Neuronal stem cell (in vitro differentiated cells): ENCODE measurements at places on chromosomes 6 and 20.

GRCh38 chr6:149696901-149697300 is 21.0 kb downstream of the LATS1 start:
- H3K4me3 ChIP-seq = no peak overlapping the region
- peaks cover 8% of the 10 kb centered on the region for H3K36me3 ChIP-seq
- H3K27ac ChIP-seq = no peak overlapping the region
- H3K4me1 ChIP-seq = no peaks in the 10 kb centered on the region

GRCh38 chr6:169918239-169918953 is 167.0 kb downstream of the ERMARD start:
- H3K27me3 ChIP-seq = no peaks in the 10 kb centered on the region
- no peak overlapping the region for H3K4me3 ChIP-seq
- peaks cover 16% of the 10 kb centered on the region for H3K4me1 ChIP-seq
- no peak overlapping the region for H3K27ac ChIP-seq

DNA sequence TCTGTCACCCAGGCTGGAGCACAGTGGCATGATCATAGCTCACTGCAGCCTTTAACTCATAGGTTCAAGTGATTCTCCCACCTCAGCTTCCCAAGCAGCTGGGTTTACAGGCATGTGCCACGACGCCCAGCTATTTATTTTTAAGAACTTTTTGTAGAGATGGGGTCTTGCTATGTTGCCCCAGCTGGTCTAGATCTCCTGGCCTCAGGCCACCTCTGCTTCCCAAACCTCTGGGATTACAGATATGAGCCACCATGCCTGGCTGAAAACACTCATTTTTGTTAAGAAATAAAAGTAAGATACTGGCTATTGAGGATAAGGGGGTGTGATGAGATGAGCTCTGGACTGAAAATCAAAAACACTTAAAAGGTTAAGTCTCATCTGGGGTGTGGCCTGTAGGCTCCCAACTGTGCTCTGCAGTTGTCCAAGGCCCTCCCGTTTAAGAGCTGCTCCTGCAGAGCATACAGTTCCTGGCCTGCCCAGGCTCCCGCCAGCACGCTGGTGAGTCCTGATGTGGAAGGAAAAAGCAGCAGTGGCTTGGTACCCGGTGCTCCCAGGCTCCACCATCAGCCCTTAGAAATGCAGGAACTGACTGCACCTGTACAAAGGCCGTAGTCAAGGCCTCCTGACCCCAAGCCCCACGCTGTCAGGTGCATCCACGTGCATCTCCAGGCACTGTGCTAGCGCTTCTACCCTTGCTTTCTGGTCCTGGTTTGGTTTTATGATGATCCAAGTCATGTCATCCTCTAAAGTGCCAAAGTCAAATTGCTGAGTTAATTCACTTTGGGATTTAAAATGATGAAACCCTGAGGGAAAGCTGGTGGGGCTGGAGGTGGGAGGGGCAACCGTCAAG is 111.5 kb downstream of the TMEM242 start:
- DNase-seq = no peak
- H3K27ac ChIP-seq = no peak overlapping the region
- H3K27me3 ChIP-seq = no peaks in the 10 kb centered on the region
- H3K36me3 ChIP-seq = peaks cover 9% of the 10 kb centered on the region
- H3K4me1 ChIP-seq = no peaks in the 10 kb centered on the region

DNA sequence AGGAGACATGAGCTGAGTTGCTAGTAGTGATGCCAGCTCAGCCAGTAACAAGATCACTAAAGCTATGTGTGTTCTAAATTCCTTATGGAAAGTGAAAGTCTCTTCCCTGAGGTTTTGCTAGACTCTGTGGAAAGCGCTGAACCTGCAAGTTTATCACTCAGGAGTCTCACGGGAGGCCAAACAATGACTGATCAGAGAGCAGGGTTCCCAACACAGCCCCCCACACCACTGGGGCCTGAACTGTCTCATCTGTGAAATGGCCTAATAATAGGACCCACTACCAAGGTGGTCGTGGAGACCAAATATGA is 19.9 kb downstream of the ACSS1 start:
- no peak for DNase-seq
- no peaks in the 10 kb centered on the region for H3K36me3 ChIP-seq
- H3K4me3 ChIP-seq = no peak overlapping the region
- peaks cover 5% of the 10 kb centered on the region for H3K4me1 ChIP-seq
